ENCODE measurements at places on chromosomes 1 and 21. TPM values are rescaled to one million over a fixed set of nuclear protein-coding genes. Genes with fewer than 3 reads are reported as not detected.

DNA sequence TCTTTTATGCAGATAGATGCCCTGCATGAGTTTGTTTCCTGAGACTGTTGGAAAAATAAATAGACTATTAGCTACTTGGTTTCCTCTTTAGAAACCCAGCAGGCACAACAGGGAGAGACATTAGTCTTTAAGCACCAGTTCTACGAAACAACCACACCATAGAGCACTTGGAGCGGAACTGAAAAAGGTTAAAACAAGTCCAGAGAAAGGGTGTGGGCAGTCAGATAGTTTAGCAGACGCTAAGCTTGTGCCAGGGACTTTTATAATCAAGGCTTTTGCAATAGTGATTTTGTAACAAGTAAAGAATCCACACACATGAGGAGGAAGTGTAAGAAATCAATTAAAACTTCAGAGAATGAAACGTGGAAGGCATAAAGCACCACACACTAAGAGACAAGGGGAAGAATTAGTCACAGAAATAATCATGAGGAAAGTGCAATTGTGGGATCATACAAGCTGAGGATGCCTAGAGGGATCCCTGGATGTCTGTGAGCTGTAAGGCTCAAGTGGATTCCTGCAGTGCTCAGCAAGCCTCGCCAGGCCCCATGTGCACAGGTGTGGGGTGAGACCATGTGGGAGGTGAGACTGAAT, 37.8 kb upstream of the TLR5 start:
- no peaks in the 10 kb centered on the region for H3K27me3 ChIP-seq
- peak; percentile 23 for DNase-seq
- H3K36me3 ChIP-seq, result no peaks in the 10 kb centered on the region
- H3K27ac ChIP-seq, result peak overlapping the region; percentile 71
- H3K4me1 ChIP-seq, result peaks cover 19% of the 10 kb centered on the region

DNA sequence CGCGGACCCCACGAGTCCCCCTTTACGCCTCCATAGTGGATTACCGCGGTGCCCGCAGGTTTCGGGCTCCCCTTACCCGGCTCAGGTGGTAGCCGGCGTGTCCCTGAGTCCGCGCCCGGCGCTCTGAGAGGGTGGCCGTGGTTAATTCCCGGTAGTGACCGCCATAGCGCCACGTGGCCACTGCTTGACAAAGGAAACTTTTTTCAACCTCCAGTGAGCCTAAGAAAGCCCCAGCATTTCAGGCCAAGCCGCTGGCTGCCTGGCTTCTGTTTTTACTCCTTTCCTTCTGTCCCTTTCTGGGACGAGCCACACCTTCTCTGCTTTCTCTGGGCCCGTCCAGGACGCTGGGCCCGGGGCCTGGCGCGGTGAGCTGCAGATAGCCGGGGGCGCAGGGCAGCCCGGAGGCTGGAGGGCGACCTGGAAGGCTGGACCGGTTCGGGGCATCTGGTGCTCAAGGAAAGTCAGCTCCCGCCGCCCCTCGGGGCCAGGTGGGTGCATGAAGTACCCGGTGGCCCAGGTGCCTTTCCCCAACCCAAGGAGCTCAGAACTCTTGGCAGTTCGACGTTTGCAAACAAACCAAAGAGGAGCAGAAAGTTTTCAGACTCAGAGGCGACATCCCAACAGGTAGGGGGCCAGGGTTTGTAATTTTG, 540 bp upstream of the C1orf198 start:
- H3K4me1 ChIP-seq, result peaks cover 50% of the 10 kb centered on the region
- DNase-seq, result no peak
- peaks cover 27% of the 10 kb centered on the region for H3K27me3 ChIP-seq
- peak overlapping the region; percentile 93 for H3K4me3 ChIP-seq
- H3K27ac ChIP-seq, result peak overlapping the region; percentile 90
- no peaks in the 10 kb centered on the region for H3K36me3 ChIP-seq

GRCh38 chr1:177858332-177858821, 111.5 kb downstream of the SEC16B start:
- H3K27me3 ChIP-seq, result no peaks in the 10 kb centered on the region
- no peak for DNase-seq
- H3K36me3 ChIP-seq, result no peaks in the 10 kb centered on the region
- H3K27ac ChIP-seq, result no peak overlapping the region
- peaks cover 5% of the 10 kb centered on the region for H3K4me1 ChIP-seq

- no peak for DNase-seq
- no peak overlapping the region for H3K27ac ChIP-seq
Measured at GRCh38 chr1:197521118-197521739, 253.2 kb downstream of the CRB1 start.

FTCD gene
- 0.38 TPM for total RNA-seq

RBP7 gene
- total RNA-seq, result 46.4 TPM

DSTYK gene
- total RNA-seq, result 7.6 TPM

BARHL2 gene
- total RNA-seq, result not detected

EFNA4 gene
- 2.0 TPM for total RNA-seq
